ENCODE measurements at places on chromosomes 3 and 15.
A peak's percentile ranks its signal among the peaks of the same experiment; 100 is the strongest.

- no peak for DNase-seq
Observed at GRCh38 chr3:111577798-111578685, 17.1 kb downstream of the ZBED2 start.

- no peak for DNase-seq
Observed at GRCh38 chr3:61323094-61323493, 71.8 kb upstream of the FHIT start.

GRCh38 chr3:61589856-61590255 lies 28.5 kb downstream of the PTPRG start:
- no peak for DNase-seq

DNA sequence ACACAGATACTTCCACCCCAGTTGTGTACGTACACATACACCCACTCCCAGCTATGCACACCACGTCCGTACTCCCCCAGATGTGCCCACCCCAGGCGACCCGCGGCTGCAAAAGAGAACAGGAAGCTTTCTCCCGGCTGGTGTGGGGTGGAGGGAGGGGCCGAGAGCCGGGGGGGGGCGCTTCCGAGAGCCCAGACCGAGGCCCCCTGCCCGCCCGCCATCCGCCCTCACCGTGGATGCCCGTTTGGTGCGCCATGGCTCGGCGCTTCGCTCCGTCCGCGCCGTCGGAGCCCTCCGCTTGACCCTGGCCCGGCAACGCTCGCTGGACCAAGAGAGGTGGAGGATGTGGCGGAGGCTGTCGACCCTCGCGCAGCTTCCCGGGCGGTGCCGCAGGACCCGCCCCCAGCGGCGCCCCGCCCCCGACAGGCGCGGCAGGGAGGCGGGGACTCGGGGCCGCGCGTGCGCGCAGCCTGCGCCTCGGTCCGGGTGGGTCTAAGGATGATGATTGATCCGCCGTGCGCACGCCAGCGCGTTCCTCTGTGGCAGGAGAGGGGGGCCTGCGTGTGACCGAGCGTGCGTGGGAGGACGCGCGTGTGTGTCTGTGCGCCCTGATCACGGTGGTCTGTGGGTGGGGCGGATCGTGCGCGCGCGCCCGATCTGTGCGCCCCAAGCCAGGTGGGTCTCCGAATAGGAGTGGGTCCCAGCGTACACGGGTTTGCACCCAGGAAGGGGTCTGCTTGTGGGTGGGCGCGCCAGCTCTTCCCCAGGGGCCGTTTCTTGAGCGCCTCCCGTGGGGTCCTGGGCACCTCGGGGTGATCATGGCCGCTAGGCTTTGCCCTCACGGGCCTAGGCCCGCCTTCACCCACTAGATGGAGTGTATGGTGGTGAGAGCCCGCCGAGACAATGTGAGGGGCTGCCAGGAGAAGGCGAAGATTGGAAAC lies at the start of gene TWF2:
Gene TWF2, minus strand, starts transcription at position 398 of the 941 bp plus-strand sequence. Its CDS starts 142 bp downstream, at position 256.
- peak; percentile 90 for DNase-seq

GRCh38 chr3:8387571-8387970 lies 114.1 kb upstream of the LMCD1 start:
- DNase-seq = no peak

- DNase-seq = no peak
Observed at GRCh38 chr15:95394186-95395067, 936.1 kb upstream of the NR2F2 start.

Measured in Right ventricle myocardium superior (tissue), 1 donor.